ENCODE measurements at places on chromosomes 7 and 10.

DNA sequence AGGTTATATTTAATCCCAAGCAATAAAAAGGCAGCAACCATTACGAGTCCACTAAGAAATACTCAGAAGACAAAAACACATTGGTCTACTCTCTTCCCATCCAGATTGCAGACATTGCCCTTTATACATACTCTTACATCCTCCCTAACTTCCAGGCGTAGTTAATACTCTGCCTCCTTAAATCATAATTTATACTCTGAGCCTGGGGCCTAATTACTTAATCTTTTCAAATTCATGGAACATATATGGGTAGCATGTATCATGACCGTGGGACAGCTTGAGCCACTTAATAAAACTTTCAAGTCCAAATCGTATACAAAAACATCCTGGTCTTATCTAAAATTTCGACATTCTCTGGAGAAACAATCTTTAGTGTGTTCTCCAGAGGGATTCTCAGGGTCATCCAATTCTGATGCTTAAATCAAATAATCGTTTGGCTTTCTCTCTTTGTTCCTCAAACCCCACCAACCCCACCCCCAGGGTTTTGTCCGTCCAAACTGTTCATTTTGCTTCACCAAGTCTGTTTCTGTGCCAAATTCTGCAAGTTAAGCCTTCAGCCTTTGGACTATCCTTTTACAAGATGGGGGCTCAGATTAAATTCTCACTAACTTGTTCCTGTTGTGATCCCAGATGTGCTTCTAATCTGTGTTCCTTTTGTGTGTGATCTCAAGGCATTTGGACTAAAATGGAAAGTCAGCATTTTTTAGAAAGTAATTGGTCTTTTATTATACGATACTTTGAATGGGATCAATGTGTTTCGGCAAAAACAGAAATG lies 86.4 kb downstream of the ADAM12 start:
- DNase-seq, result no peak

DNA sequence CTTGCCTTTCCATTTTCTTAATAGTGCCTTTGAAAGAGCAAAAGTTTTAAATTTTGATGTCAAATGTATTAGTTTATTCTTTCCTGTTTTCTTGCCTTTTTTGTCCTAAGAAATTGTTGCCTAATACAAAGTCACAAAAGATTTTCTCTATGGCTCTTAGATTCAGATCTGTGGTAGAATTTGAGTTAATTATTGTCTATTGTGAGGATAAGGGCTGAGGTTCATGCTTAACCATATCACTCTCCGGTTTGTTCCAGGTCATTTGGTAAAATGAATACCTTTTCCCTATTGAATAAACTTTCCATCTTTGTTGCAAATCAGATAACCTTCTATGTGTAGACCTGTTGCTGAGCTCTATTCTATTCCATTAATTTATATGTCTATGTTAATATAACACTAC lies 96.0 kb downstream of the NOD1 start:
- no peak for DNase-seq

DNA sequence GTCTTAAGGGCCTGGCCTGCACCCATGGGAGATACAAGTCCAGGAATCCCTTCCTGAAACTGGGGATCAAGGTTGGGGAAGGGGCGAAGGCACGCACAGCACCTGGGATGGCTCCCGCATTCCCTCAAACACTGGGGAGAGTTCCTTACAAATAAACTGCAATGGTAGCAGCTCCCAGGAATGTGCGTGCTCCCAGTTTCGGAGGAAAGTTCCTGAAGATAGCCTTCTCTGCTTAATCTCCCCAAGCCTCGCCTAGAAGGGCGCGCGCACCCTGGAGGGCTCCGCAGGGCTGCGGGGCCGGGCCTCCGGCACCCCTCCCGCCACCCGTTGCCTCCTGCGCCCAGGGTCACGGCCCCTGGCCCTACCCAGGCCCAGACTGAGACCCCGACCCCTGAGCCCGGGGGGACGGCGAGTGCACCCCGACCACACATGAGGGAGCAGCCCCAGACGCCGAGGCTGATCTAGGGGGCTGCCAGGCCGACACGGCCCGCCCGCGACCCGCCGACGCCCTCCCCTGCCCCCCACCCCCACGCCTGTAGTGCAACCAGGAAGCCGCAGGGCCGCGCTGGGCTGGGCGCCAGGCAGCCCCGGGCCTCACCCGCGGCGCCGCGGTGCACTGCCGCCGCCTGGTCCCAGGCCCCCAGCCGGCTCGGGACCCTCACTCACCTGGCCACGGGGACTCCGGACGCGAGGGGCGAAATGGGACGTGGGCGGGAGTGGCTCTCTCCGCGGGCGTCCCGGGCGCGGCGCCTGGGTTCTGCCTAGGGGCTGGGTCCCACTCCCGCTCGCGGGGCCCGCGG lies 460 bp downstream of the ANXA11 start:
- DNase-seq, result no peak

DNA sequence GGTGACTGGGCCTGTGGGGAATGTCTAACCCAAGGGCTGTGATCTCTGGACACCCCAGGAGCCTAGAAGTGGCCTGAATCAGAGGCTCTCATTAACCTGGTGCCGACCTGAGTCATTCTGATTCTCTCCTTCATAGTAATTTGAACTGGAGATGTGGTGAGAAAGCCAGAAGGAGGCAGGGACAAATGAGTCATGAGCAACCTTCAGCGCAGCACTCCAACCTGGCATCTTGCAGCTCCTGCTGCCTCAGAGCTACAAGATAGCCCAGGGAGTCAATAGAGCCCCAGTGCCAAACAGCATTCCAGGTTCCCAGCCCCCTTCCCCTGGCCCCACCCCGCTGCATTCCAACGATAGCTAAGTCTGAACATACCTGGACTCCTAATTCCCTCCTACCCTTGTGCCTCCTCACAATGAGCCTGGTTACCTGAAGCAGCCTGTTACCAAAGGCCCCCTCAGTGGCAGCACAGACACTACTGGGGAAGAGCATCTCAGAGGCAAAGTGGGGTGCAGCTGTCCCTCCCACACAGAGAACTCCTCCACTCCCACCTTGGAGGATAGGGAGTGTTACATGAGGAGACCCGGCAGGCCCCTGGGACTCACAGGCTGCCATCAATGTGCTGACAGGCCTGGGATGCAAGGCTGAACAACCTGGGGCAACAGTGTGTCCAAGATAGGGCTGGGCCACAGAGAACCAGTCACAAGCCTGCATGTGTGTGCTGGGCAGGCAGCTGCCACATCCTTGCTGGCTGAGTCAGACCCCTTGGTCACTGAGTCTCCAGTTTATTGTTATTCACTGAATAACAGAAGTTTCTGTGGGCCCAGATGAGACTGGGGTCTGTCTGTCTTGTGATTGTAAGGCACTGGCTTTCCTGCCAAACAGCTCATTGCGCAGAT lies 76.8 kb upstream of the LEP start:
- no peak for DNase-seq

DNA sequence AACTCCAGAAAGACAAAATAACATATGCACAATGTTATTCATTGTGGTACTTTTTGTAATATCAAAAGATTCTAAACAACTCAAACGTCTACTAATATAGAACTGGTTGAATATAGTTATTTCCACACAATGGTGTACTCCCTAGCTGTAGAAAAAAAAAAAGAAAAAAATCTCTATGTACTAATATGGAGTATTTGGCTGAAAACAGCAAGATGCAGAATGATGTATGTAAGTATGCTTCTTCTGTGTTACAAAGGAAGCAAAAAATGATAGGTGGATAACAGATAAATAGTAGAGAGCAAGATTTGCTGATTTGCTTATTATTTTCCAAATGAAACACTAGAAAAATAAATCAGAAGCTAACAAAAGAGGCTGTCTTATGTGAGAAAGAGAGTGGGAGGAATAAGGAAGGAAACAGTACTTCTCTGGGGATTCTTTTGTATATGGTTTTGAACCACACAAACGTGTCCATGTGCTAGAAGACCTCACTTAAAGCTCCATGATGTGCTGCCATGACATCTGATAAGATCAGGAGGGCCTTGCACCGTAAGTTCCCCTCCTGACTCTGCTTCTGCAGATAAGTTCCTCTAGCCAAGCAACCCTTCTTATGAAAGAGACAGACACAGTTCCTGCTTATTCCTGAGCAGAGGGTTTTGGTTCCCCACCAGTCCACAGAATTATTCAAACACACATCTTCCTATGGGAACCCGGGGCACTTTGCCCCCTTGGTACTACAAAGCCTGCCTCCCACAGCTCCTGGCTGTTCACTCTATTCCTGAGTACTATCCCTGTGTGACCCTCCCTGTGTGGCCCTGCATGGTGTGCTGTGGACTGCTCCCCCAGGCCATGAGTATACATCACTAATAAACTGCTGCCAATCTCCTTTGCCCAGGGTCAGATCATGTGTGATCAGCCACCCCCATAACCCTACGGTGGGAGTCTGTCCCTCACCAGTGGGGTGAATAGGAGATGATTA lies 159.1 kb downstream of the CCDC71L start:
- no peak for DNase-seq

GRCh38 chr10:92790440-92790839 lies 57.9 kb upstream of the EXOC6 start:
- DNase-seq, result no peak

DNA sequence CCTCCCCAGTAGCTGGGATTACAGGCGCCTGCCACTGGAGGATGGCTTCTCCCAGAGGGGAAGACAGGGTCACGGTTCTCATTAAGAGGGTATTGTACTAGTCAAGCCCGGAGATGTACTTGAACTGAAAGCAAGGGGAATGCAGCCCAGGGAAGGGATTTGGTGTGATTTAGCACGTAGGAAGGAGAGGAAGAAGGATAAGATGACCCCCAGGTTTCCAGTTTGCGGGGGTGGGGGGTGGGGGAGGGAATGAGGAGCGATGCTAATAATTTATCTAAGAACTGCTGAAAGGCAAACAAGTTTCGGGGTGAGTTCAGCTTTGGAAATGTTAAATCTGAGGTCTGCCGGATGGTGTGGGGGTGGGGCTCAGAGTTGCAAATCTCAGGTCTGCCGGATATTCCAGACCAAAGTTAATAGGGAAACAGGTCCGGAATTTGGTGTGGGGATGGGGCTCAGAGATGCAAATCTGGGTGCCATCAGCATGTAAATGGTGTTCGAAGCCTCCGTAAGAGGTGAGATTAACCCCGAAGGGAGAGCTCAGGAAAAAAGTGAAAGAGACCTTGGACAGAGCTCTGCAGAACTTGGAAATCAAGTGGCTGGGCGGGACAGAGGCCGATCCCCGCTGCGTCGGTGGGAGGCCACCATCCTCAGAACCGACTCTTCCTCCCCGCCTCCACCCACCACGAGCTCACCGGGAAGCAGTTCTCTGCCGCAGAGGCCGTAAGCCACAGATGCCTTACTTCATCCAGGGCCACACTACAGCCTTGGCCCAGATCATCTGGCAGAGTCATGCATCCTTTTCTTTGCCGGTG lies 1.6 kb upstream of the SEPHS1 start:
- DNase-seq, result no peak

Measured in stimulated activated CD4-positive, alpha-beta T cell treated with anti-CD3 and anti-CD28 coated beads, Interleukin-1b, Interleukin-23, amount 100 ng/mL, for 1 hour (primary cell).